ENCODE measurements at places on chromosomes 16 and 17.
A peak's percentile ranks its signal among the peaks of the same experiment; 100 is the strongest.

DNA sequence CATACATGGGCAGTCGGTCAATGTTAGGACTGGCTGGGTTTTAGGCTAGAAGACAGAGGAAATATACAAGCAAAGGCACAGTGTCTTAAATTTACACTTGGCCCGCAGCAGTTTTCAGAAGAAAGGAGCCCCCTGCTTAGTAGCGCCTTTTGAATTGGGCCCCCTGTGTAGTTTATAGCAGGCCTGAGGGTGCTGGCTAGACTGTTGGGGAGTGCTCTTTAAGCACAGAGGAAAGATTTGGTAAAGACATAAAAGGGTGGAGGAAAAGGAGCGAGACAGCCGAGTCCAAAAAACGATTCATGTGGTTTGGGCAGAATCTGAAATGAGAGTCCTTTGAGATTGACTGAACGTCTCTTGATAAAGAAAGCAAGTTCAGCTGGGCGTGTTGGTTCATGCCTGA lies 10.6 kb downstream of the RMI2 start:
- DNase-seq, result no peak

DNA sequence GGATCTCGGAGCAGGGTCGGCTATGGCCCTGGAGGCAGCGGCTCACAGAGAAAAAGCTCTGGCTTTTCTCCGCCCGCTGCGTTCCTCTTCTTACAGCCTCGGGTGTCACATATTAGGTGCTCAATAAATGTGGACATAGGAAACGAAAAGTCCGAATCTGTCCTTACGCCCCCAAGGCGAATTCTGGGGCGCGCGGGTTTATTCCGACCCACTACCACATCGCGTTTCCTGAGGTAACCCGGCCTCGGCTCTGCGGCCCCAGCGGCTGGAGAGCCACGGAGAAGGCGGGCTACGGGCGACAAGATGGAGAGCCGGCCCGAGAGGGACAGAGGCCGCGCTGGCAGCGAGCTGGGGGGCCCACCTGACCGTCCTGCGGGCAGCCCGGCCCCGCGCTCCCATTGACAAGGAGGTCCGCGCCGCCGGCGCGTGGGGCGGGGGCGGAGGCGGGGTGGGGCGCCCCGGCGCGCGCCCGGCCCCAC lies 573 bp upstream of the GNAO1 start:
- DNase-seq, result no peak

- DNase-seq, result no peak
Measured at GRCh38 chr17:69164206-69164605, 22.5 kb upstream of the ABCA6 start.

DNA sequence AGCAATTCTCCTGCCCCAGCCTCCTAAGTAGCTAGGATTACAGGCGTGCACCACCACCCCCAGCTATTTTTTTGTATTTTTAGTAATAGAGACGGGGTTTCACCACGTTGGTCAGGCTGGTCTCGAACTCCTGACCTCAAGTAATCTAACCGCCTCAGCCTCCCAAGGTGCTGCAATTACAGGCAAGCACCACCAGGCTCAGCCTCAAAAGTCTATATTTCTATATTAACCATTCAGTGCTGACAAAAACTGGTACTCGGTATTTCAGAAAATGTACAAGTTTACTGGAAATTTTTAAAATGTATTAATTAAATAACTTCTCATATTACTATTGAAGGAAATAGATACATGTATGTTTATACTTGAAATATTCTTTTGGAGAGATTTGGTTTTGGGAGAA lies 1.4 kb upstream of the HEXD start:
- no peak for DNase-seq

- no peak for DNase-seq
Measured at GRCh38 chr17:1029196-1029921, 32.4 kb downstream of the TIMM22 start.

- no peak for DNase-seq
Measured at GRCh38 chr17:77321649-77322513, 181.1 kb downstream of the SEC14L1 start.

DNA sequence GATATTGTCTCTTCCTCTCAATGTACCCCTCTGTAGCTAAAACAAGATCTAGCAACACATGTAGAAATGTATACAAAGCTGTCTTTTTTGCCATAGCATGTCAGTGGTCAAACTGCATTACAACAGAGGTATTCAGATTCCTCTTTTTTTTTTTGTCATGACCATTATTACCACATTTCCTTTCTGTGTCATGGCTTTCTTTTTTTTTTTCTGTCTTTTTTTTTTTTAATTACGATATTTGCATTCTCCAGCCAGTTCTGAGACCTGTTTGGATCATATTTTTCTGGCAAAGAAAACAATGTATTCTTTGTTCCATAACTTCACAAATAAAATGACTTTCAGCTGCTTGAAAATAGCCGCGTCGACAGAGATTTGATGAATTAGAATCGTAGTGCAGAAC lies 27.4 kb upstream of the CAPNS2 start:
- no peak for DNase-seq

- DNase-seq, result no peak
Measured at GRCh38 chr17:81870981-81871386, at the start of gene ARHGDIA. ARHGDIA (minus strand) TSS chr17:81871337; CDS start chr17:81869930, 1,407 bp downstream.

DNA sequence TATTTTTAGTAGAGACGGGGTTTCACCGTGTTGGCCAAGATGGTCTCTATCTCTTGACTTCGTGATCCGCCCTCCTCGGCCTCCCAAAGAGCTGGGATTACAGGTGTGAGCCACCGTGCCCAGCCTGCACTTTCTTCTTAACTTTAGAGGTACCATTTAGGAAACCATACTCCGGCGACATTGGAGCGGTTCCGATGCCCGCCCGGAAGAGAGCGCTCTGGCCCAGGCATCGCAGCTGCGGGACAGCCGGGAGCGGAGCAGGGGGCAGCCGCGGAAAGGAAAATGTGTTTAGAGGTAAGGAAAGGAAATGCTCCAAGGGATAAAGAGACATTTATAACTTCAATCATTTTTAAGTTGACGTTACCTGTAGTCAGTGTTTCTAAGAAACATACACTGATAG lies 6.0 kb upstream of the HS3ST3B1 start:
- DNase-seq, result no peak

GRCh38 chr16:29791845-29792807 lies 1.6 kb downstream of the KIF22 start:
- DNase-seq, result no peak

DNA sequence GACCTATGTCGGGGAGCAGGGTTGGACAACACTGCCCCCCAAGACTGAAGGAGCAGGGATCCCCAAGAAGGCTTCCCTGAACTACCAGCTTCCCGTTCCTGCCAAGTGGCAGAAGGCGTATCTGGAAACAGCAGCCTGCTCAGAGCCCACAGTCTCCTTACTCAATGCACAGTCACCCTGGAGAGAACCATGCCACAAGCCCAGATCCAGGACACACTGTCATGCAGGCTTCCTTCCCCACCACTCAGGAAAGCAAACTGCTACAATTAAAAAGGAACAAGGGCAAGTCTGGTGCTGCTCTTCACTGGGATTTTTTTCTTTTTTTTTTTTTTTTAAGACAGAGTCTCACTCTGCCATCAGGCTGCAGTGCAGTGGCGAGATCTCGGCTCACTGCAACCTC lies 8.2 kb downstream of the WDR45B start:
- DNase-seq, result no peak

DNA sequence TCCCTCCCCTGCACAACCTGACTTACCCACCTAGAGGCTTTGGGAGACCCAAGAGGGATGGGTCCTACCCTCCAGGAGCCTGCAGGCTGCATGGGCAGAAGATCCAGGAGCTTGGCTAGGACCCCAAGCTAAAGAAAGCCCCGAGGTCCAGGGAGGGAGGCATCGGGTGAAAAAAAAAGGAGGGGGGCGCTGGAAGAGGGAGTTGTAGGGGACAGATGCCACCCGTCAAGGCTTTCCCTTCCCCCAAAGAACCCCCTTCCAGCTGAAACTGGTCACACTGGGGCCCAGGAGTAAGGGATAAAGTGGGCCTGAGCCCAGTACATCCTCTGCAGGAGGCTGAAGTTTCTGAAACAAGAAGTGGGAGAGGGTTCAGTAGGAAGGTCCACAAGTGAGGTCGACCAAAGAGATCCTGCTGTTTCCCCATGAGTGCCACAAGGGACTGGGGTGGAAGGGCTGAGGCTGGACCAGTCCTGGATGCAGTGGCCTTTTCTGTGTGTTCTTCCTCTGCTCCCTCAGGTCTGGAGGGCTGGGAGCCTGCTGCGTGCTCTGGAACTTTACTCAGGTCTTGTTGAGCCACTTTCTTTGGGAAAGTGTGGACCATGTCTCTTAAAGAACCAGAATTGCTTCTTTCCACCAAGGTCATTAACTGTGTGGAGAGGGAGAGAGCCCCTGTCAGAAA lies 14.2 kb upstream of the CBFB start:
- DNase-seq, result no peak

- no peak for DNase-seq
Measured at GRCh38 chr17:76909971-76910760, 42.0 kb downstream of the MGAT5B start.

DNA sequence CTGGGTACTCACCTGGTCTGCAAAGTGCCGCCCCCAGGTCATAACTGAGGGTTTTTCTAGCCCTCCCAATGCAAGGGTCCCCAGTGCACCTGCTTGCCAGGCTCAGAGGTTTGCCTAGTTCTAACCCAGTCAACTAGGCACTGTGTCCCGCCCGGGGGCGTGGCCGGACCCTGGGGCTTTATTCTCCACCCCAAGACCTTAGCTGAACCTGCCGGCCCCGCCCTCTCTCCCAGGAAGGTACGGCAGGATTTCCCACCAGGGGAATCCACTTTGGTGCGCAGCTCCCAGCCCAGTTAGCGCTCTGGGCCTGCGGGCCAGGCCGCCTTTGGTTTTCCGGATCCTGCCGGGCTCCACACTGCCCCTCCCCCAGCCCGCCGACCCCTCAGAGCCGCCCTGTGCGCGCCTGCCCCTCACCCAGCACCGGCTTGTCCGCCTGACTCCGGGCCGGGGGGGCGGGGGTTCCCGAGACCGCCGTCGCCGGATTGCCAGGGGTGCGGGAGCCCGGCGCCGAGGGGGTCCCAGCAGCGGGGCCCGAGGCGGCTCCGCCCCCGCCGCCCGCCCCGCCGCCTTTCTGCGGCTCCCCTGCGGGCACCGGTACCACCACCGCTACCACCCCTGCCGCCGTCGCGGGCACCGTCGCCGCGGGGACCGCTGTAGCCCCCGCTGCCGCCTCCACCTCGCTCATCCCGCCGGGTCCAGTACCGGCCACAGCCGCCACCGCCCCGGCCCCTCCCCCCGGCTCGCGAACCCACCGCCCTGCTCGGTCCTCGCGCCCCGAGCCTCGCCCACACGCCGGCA lies 424 bp downstream of the YBX2 start:
- DNase-seq, result no peak

GRCh38 chr17:1197781-1198490 lies 18.2 kb upstream of the ABR start:
- DNase-seq, result peak; percentile 91

DNA sequence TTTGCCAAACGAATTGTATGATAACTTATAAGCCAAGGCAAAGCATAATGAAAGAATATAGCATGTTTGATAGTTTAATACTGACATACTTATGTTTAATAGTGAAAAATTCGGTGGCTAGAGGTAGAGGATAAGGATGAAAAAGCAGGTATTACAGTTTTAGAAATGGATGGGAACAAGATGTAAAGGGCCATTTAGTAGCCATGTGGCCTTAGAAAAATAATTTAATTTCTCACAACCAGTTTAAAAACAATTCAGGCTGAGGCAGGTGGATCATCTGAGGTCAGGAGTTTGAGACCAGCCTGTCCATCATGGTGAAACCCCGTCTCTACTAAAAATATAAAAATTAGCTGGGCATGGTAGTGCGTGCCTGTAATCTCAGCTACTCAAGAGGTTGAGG lies 119.5 kb upstream of the NACA2 start:
- DNase-seq, result no peak

- DNase-seq, result no peak
Measured at GRCh38 chr17:58521680-58522079, 7.2 kb upstream of the MTMR4 start.

- DNase-seq, result no peak
Measured at GRCh38 chr16:76940251-76940650, 250.7 kb upstream of the MON1B start.

GRCh38 chr16:88352261-88353200 lies 30.2 kb upstream of the ZNF469 start:
- no peak for DNase-seq

DNA sequence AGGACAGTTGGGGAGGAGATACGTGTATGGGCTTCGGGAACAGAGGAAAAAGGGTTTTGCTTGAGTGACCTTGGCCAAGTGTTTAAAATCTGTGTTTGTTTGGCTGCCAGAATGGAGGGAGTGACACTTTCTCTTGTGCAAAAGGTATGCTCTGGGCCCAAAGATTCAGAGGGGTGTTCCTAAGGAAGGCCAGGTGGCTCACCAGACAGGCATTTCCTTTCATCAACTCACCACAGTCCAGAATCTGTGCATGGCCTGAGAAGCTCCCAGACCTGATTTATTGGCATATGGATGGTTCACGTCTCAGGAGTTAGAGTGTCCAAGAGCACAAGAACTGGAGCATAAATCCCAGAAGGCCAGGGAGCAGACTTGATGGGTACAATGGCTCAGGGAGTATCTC lies 53.4 kb upstream of the NLK start:
- no peak for DNase-seq

GRCh38 chr17:44581868-44582267 lies 24.6 kb downstream of the FZD2 start:
- no peak for DNase-seq

GRCh38 chr17:37384560-37385149 lies 8.9 kb downstream of the C17orf78 start:
- no peak for DNase-seq

GRCh38 chr17:9645851-9646545 lies 681 bp downstream of the USP43 start:
- DNase-seq, result peak; percentile 4

DNA sequence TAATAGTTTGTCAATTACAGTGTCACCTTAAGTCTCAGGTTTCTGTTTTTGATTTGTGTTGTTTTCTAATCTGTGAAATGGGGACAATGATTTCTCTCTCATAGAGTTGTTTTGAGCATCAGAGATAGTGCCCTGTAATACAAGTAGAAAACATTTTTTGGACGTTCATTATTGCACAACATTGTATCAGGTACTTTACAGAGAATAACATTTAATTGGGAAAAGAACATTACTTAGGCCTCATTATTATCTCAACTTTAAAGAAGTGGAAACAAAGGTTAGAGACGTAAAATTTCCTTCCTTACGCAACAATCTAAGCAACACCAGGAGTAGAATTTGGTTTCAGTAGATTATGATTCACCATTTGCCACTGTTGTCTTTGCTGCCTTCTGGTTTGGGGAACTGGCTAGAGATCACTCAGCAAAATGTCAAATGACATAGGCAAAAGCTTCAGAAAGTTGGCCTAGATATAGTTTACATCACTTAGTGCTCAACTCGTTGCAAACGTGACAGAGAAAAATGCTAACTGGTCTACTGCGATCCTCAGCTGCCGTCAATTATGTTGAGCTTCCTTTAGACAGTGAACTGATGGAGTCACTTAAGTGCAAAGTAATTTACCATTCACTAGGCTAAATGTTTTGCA lies 1026.8 kb downstream of the CDH11 start:
- DNase-seq, result no peak

GRCh38 chr17:46118964-46119363 lies 74.3 kb downstream of the KANSL1 start:
- no peak for DNase-seq

DNA sequence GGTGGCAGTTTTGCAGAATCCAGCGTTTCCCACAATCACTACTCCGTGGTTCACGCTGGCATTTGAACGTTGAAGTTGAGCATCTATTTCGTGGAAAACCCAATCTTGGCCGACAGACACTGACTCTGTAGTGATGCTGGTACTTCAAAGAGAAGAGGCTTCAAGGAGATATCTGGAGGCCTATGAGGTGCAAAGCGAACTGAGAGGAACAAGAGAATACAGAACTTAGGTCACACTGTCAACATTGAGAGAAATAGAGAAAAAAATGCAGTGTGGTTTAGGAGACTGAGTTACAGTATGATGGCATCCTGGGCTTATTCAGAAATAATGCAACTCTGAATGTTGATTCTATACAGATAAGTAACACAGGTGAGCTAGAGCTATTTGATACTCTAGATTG lies 16.0 kb downstream of the CCL16 start:
- no peak for DNase-seq

Measured in naive B cell (primary cell).